Activated CD4-positive, alpha-beta T cell treated with anti-CD3 and anti-CD28 coated beads, Interleukin-2, amount 50 U/mL, for 48 hours (primary cell): ENCODE measurements at places on chromosomes 4 and X.

GRCh38 chrX:25015486-25016360 is at the start of gene ARX:
ARX (minus strand) TSS chrX:25015965; CDS start chrX:25015737, 228 bp downstream.
- no peak for DNase-seq

DNA sequence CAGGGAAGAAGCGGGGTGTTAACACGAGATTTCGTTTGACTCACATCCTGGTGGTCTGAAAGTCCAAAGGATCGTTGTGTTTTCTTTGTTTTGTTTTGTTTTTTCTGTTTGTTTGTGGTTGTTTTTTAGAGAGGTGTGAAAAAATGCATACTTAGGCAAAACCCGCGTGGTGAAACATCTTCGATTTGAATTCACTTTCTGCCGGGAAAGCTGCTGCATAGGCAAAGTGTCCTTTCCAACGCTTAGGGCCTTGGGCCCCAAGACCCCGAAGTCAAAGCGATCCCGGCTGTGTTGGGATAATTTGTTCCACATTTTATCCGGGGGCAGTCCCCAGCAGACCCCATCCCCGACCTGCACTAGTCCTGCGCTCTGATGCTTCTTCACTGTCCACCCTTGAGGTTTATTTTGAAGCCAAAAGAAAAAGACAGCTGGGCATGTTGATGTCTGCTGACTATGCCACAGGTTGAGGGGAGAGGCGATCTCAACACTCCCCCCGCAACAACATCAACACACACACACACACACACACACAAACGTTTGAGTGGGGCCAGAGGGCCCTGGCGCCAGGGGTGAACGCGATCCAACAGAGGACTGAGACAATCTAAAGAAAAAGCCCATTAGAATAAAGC is 2.0 kb downstream of the MSX1 start:
- no peak for DNase-seq

GRCh38 chrX:78329486-78329885 is 2.1 kb upstream of the CYSLTR1 start:
- no peak for DNase-seq

GRCh38 chr4:79823148-79823763 is 249.8 kb downstream of the ANTXR2 start:
- DNase-seq, result no peak

DNA sequence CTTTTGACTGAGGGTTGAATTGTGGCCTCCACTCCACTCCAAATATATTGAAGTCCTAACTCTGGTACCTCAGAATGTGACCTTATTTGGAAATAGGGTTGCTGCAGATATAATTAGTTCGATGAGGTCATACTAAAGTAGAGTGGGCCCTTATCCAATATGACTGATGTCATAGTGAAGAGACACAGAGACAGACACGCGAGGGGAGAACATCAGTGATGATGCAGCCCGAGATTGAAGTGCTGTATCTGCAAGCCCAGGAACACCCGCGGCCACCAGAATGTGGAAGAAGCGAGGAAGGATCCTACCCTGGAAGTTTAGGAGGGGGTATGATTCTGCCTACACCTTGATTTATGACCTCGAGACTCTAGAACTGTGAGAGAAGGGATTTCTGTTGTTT is 279.0 kb downstream of the ANKRD50 start:
- no peak for DNase-seq

DNA sequence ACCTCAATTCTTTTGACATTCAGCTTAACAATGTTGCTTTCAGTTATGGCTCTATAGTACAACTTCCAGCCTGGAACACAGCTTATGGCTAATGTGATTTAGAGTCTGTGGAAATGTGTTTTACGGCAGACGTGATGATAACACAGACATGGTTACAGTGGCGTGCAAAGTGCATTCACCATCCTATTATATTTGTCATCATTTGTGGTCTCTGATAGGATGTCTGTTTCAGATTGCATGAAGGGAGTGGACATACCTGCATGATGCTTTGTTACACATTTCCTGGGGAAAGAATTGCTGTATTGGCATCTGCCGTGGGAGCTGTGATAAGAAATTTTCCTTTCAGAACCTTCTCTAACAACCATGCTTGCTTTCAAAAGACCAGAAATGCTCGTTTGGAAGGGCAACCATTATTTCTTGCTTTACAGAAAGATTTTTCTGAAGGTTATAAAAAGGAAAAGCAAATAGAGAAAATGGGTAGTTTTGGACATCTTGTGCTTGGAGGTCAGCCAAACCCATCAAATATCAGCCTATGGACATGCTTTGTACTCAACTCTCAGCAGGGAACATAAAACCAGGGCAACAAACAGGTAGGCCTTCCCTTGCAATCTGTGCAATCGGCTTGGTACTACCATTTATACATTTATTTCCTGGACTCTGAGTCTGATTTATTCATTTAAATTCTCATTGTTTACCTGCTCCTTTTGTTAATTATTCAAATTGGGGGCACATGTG is 273.9 kb downstream of the TLL1 start:
- no peak for DNase-seq

- DNase-seq, result no peak
These were observed 70.3 kb upstream of the ARMCX2 start for GRCh38 chrX:101729986-101730385.

- DNase-seq, result no peak
These were observed 50.0 kb downstream of the SLC7A11 start for GRCh38 chr4:138192113-138192512.

DNA sequence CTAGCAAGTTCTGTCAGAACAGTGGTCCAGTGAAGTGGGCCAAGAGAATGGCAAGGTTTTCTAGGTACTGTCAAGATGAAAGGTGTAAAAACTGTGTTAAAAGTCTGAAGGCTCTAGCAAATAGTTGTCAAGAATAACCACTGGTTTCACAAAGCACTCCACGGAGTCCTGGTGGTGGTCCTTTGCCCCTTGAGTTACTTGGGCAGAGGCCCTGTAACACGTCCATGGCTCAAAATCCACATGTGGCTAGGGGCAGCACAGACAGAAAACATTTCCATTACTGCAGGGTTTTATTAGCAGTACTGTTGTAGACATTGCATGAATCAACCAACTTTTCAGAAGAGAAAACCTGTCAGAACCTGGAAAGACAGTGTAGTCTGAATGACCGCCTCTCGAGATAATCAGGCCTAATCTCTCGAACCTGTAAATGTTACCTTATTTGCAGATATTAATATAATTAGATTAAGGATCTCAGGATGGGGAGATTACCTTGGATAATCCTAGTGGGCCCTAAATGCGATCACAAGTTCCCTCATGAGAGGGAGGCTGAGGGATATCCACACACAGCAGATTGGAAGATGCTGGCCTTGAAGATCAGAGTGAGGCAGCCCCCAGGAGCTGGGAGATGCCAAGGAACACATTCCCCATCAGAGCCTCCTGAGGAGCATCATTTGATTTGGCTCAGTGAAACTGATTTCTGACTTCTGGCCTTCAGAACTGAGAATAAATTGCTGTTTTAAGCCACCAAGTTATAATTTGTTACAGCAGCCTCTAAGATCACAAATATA is 34.7 kb downstream of the ERVMER34-1 start:
- no peak for DNase-seq

GRCh38 chrX:21905313-21905712 is 35.2 kb upstream of the SMS start:
- no peak for DNase-seq

GRCh38 chrX:117839544-117839943 is 277.1 kb downstream of the KLHL13 start:
- DNase-seq, result no peak

- DNase-seq, result no peak
These were observed 114.0 kb downstream of the STOX2 start for GRCh38 chr4:184019076-184019475.

- DNase-seq, result no peak
These were observed 717 bp upstream of the WFS1 start for GRCh38 chr4:6268650-6269615.

- DNase-seq, result no peak
These were observed 81.1 kb downstream of the SUPT20HL2 start for GRCh38 chrX:24232796-24233195.

DNA sequence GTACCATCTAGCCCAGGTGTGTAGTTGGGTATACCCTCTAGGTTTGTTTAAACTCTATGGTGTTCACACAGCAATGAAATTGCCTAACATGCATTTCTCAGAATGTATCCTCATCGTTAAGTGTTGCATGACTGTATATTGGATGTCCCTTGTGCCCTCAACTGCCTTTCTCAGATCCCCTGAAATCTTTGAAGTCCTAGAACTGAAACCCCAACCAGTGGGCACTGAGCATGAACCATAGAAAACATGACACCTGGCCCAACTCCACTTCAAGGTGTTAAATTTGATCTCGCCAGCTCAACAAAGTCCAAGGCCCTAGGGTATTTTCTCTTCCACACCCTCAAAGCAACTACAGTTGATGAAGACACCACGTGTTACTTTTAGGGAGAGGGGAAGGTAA is 35.6 kb downstream of the GPR143 start:
- no peak for DNase-seq

DNA sequence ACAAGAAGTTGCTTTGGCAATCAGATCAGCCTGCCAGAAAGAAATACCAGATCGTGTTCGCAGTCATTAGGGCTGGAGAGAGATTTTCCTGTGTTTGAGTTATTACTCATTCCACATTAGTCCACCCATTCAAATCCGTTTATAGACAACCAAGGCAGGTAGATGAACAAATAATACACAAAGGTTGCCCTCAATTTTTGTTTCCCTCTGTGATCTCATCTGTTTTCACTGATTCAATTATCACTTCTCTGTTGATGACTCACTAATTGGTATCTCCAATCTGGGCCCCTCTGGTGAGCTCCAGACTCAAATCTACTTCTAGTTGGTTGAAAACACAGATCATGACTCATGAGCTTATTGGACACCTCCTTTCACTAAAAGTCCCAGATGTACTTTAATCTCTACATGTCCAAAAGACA is 54.5 kb downstream of the CHM start:
- DNase-seq, result no peak

- no peak for DNase-seq
These were observed 263.6 kb downstream of the HS3ST1 start for GRCh38 chr4:11165052-11165451.

DNA sequence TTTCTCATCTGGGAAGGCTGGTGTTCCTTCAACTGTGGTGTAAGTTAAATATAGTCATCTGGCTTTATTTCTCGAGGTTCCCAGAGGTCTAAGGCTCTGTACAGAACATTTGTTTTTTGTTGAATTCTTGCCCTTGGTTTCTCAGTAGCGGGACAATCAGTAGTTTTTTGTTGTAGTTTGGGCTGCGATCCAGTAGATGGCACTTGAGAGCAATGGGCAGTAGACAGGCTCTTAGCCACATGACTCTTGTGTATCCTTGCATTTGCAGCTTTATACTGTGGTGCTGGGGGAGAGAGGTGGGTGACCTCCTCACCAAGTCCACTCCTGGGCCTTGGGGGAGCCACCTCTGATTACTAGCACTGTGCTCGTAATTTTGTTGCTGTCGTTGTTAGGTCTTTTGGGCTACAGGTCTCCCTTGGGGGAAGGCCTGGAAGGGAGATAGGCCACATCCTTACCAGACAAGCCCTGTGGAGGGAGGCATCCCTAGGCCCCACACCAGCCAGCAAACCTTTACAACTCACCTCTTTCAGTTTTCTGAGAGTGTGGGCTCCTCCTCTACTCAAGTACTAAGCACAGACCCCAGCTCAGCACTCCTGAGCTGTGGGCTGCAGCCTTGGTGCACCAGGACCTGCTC is 8.1 kb downstream of the ETDB start:
- peak; percentile 34 for DNase-seq

- peak; percentile 0 for DNase-seq
These were observed 116.3 kb upstream of the TEX13C start for GRCh38 chrX:125203365-125203736.

GRCh38 chrX:103628386-103629317 is at the start of gene TCEAL1:
TCEAL1 (plus strand) TSS chrX:103628975; CDS start chrX:103629917, 942 bp downstream.
- peak; percentile 47 for DNase-seq

DNA sequence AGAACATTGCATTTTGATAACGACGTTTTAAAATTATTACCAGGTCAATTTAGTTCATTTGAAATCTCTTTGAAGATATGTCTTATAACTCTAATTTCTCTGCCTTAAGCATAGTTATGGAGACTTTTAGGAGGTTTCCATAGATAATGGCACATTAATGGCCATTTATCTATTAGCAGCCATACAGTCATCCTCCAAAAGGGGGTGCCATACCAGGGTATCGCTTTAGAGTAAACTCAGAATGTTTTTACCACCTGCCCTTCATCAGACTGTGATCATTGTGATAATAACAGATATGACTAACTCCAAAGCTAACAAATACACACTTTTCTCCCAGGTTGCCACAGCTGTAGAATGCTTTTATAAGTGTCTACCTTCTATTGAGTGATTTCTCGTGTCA is 461.5 kb downstream of the FSTL5 start:
- DNase-seq, result no peak

GRCh38 chr4:3031357-3032082 is 42.8 kb downstream of the HTT-AS start:
- no peak for DNase-seq

DNA sequence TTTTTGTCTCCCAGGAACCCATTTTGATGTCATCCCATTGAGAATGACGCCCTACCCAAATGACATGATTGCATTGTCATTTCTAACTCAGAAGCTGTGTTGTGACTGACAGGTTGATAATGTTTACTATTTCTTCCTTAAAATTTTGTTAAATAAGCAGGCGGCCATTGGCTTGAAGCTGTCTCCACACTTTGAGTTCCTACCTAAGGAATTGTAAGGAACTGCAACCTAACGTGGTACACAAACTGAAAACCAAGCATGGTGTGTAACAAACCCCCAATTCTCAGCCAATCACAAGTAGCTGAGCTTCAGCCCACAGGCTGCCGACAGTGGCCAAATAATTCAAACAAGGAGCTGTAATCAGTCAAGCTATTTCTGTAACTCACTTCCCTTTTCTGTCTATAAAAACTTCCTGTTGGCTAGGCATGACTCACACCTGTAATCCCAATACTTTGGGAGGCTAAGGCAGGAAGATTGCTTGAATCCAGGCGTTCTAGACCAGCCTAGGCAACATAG is 2.9 kb upstream of the MND1 start:
- DNase-seq, result no peak

GRCh38 chr4:121784975-121785374 is 16.1 kb upstream of the EXOSC9 start:
- no peak for DNase-seq

- DNase-seq, result no peak
These were observed 1627.5 kb upstream of the TENM3 start for GRCh38 chr4:180615746-180616145.

GRCh38 chr4:14196131-14196530 is 568.6 kb upstream of the BOD1L1 start:
- peak; percentile 8 for DNase-seq
